ENCODE measurements at places on chromosomes 2 and 18.

GRCh38 chr2:88626171-88627054, 851 bp downstream of the EIF2AK3 start:
- peak; percentile 79 for DNase-seq

GRCh38 chr2:102253753-102254150, 57.6 kb upstream of the IL1RL1 start:
- DNase-seq = no peak

DNA sequence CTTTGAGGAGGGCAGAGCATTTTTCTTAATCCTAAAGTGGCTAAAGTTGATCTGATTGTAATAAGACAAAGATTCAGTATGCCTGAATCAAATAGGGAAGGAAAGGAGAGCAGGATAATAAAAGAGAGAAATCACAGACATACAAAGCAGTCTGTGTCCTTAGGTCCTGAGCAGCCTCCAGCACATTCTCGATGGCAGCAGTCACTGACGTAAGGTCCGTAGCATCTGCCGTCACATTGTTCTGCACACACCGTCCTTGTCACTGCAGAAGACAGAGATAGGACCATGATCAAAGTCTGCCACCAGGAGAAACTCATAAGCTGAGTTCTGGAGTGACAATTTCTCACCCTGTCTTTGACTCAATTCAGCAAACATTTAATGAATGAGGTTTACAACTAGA, 813.7 kb downstream of the ERBB4 start:
- DNase-seq = no peak

GRCh38 chr2:180657054-180657453, 323.4 kb upstream of the UBE2E3 start:
- DNase-seq = no peak

DNA sequence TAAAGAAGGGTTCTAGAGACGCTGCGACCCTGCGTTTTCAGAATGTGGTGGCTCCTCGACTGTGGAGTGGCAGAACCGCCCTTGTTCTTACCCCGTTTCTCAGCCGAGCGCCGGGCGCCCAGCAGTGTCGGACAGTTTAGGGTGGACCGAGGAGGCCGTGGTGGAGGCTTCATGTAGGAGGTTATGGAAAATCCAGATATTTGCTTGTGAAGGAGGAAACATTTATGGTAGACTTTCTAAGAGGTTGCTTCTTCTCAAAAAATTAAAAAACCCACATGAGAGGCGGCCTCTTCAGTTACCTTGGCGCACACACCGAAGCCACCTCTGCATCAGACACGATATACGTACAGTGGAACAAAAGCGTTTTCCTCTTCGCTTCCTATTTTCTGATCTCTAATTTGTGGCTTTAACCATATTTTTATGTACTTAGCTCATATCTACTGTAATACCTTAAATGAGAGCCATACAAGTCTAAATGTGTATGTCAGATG, 120.8 kb downstream of the NFATC1 start:
- DNase-seq = peak; percentile 37

DNA sequence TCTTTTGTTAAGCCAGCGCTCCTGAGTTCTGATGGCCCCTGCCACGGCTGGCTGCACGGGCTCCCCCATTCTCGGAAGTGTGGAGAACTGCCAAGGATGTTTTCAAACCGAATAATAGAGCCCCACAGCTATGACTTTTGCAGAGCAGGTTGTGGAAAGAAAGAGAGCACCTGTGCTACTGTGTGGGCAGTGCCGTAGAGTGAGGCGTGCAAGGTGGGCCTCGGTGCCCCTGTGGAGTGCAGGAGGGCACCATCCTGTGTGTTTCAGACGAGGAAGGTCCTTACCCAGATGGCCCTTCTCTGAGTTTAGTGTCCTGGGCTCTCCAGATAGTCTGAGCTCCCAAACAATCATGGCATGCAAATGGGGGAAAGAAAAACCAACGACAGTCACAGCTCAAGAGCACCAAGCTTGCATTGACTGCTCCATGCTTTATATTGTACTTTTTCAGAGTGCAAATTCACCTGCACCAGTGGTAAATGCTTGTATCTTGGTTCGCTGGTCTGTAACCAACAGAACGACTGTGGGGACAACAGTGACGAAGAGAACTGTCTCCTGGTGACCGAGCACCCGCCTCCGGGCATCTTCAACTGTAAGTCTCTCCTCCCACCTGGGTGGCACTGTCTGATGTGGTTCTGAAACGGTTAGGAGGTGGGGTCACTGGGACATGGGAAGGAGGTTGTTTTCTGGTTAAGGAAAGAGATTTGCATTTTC, 219.4 kb downstream of the LDLRAD4 start:
- peak; percentile 75 for DNase-seq

GRCh38 chr2:240586919-240587800, 626 bp downstream of the CAPN10 start:
- DNase-seq = peak; percentile 84

DNA sequence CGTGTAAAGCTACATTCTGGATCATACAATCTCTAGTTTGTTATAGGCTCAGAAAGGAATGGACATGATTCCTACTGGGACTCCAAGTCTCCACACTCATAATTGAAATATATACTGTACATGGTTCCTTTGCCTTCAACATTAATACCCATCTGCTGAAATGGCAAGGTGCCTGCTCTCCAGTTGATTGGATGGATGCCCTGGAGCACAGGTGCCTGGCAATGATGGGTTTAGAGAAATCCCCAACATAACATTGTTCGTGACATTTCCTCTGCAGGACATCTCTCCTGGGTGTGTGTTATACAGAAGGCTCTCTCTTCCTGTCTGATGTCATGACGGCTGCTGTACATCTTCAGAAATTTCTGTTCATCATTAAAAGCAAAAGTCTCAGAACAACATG, 449.7 kb upstream of the CWC22 start:
- DNase-seq = no peak

DNA sequence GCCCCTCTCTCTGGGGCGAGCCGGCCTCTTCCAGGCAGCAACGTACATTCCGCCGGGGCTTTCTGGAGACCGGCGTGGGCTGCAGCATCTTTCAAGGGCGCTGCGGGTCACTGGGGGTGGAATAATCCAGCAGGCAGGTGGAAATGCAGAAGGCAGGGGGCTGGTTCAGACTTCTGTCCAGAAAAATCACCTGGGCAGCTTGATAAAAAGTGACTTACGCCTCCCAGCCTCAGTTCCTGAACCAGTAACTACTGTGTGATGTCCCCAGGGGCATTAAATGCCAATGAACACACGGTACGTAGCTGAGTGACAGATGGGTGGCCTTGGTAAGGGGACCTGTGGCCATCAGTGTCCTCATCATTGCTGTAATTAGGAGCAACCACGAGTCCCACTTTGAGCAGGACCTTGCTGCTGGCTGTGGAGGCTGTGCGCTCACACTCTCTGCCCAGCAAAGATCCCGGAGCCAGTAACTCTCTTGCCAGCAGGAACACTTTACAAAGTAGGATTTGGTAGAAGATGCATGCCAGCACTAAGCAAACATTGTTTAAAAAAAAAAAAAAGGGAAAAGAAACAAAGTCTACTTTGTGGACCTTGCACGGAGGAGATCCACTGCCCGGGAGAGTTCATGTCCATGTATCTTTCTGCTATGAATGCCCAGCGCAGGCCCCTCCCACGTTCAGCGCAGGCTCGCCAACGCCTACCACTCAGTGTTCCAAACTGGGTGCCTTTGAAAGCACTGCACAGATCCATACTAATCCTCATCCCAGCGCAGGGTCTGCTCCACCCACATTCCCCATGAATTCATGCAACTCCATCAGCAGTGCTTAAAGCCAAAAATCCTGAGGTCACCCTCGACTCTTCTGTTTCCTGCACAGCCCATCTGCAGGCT, 177.3 kb downstream of the HDAC4 start:
- no peak for DNase-seq

- DNase-seq = no peak
These were observed 5.2 kb downstream of the ANKRD23 start for GRCh38 chr2:96838345-96839292.

GRCh38 chr2:227164763-227165291, 403 bp downstream of the COL4A3 start:
- DNase-seq = peak; percentile 40

DNA sequence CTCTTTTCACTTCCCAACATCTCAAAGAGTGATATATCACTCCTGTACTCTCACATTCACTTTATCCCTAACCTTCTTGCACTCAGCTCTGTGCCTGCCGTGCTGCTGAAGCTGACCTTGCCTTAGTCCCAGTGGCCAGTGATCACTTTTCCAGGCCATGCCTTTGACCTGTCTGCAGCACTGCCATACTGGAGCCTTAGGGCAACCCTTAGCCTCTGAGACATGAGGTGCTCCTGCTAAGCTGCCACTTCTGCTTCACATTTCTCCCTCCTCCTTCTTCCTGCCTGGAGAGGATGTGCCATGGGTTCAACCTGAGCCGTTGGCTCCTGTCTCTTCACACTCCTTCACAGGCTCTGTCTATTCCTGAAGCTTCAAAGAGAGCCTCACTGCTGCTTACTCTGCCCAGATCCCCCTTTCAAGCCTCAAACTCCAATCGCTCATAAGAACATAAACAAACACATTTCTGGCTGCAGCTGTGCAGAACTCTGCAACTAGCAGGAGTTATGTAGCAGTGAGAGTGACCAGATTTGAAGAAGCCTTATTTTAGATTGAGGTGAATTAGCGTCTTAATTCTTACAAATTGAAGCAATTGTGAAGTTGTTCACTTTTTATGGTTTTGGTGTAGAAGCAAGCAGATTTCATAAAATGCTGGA, 716.2 kb upstream of the FANCL start:
- DNase-seq = no peak

DNA sequence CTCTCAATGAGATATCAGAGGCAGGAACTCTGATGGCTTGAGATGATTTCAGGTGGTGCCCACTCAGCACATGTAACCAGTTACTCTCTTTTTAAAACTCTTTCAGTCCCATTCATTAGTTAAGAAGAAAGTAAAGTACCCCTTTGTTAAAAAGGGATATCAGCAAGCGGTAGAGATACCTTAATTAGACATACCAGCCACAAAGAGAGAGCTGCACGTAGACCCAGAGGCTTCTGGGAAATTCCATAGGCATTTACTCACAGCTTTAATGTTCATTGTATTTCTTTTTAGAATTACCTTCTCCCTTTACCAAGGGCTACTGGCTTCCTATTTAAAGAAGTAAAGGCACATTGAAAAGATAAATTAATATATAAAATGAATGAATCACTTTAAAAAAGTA, 63.3 kb downstream of the LYPD6B start:
- DNase-seq = no peak

GRCh38 chr2:144712550-144712940, 192.6 kb upstream of the ZEB2 start:
- DNase-seq = no peak

DNA sequence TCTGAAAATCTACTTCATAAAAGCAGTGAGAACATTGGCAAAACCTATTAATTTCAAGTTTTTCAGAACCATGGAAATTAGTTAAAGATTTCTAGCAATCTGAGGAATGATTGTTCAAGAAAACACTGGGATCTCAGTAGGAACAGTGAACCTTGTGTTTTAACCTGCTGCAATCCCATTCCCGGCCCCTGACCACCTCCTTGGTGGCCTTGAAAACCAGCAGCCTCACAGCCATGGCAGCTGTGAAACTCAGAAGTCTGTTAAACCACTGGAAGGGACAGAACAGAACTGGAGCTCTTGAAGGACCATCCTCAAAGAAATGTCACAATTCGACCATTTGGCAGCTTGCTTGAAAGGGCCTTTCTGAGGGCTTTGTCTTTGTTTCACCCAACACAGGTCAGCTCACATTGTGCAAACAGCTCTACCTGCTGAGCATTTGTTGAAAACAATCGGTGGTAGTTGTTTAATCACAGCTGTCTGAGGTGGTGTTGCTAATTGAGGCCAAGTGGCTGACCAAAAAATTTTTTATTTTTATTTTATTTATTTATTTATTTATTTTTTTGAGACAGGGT, 25.8 kb downstream of the NEDD4L start:
- no peak for DNase-seq

DNA sequence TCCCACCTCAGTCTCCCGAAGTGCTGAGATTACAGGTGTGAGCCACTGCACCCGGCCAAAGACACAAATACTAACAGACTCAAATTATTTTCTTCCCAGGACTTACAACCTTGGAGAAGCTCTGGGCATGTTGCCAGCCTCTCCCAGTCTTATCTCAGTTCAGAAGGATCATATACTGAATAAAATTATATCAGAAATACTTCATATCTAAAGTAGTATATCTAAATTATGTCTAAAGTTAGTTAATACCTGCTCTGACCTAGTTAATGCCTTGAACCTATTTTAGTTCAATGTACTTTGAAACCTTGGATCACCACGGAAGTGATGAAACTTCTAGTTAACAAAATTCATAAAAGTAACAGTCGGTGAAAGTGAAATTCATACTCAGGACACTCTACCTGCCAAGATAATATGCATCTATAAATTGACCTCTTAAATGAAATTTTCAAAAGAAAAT, 34.4 kb upstream of the CYBRD1 start:
- DNase-seq = no peak

DNA sequence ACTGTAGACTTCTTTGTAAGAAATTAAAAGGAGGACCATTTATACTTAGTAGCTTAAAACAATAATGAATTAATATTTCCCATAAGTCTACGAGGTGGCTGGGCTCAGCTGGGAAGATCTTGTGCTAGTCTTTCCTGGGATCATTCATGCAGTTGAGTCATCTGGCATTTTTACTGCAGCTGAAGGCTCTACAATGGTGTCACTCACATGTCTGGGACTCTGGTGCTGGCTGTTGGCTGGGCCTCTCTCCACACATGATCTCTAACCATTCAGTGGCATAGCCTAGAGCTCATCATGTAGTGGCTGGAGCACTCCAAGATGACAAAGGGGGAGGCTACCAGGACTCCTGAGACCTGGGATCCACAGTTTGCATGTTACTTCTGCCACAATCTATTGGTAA, 35.5 kb downstream of the CLASP1 start:
- no peak for DNase-seq
